ENCODE measurements at places on chromosomes 2 and 18.

DNA sequence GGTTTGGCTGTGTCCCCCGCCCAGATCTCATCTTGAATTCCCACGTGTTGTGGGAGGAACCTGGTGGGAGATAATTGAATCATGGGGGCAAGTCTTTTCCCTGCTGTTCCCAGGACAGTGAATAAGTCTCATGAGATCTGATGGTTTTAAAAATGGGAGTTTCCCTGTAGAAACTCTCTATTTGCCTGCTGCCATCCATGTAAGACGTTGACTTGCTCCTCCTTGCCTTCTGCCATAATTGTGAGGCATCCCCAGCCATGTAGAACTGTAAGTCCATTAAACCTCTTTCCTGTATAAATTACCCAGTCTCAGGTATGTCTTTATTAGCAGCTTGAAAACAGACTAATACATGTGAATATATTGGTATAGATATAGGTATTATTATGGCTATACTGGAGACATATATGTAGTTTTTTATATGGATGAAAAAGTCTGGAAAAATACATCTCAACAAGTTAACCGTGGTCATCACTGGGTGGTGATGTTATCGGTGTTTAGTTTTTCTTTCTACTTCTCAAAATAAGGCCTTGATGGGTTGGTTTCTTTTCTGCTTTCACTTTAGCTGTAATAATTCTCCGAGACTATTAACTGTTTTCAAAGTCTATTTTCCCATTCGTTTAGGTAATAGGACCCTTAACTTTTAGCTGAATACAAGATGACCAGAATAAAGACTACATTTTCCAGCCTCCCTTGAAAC lies 39.1 kb upstream of the NCOA1 start:
- DNase-seq: no peak

DNA sequence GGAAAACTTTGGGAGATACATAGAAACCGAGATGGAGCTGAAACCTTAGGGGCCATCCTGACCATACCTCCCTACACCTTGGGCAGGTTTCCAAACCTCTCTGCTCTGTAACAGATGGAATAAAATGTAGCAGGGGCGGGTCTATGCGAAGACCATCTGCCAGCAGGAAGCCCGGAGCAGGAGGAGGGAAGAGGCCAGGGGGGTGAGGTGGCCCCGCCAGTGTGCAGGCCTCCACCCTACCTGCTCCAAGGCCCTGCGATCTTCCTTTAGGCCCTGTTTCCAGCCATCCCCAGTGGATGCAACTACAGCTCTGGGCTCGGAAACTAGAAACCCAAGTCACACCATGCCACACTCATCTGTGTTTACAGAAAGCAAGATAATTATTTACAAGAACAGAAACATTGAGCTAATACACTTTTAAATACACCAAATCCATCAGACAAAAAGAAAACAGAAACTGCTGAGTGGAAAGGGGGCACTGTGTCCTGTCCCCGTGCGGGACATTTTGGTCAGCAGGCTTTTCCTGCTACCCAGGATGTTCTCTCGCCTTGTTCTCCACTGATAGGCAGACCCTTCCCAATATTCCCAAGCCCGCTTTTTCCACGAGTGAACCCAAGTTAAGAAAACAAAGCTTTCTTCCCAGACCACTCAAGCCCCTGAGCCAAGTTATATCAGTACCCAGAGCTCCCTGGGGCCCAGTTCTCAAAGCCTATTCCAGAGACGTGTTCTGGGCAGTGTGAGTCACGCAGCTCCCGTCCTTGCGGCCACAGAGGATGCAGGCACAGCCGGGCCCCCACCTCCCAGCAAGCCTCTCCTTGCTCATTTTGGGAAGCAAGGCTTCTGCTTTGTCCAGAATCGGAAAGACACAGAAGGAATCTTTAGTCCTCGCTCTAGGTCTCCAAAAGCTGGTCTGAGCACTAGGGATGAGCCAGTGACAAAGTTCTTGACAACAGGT lies 17.3 kb downstream of the CIB4 start:
- DNase-seq: no peak

GRCh38 chr2:239146011-239146641 lies 254.7 kb downstream of the HDAC4 start:
- no peak for DNase-seq

GRCh38 chr2:31580321-31581117 lies at the start of gene SRD5A2:
Gene SRD5A2, minus strand, starts transcription at chr2:31580938. Its CDS starts 38 bp downstream, at chr2:31580900.
- no peak for DNase-seq

DNA sequence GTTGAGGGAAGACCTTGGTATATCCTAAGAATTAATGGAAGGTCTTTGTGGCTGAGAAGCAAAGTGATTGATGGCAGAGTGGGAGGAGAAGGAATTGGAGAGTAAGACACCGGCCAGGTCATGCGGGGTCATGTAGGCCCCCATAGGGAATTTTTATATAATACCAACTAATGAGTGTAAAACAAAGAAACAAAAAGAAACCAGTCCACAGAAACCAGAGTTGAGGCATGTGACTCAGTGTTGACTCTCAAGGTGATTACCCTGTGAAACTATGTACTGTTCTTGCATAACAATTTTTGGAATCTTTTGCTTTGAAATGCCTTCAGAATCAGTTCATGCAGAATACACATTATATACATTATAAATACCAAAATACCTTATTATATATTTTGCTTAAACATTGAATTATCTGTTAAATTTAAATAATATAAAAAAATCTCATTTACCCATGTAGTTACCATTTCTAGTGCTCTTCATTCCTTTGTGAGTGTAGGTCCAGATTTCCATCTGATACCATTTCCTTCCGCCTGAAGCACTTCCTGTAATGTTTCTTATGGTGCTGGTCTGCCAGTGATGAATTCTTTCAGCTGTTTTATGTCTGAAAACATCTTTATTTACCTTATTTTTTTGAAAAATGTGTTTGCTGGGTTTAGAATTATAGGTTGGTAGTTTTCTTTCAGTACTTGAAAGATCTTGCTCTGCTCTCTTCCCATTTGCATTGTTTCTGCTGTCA lies 8.6 kb downstream of the CLIP4 start:
- DNase-seq: peak; percentile 70

GRCh38 chr18:26335156-26335555 lies 108.9 kb downstream of the TAF4B start:
- DNase-seq: no peak

DNA sequence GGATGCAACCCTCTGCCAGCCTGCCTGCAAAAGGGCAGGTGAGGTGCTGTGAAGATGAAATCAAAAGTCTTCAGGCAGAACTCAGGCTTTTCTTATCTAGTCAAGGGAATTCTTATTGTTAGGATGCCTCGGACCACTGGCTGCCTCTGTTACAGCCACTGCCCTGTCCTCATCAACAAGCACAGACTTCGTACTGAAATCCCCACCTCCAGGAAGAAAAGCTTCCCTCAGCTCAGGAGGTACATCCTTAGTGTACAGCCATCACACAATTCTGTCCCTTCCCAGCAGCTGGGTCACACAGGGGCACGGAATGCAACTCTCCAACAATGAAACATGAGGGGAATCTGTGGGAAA lies 10.1 kb upstream of the RNU4ATAC start:
- no peak for DNase-seq

GRCh38 chr2:219595256-219595655 lies 2.4 kb upstream of the STK11IP start:
- DNase-seq: peak; percentile 79

- DNase-seq: peak; percentile 86
Observed at GRCh38 chr2:151085181-151085611, 176.5 kb downstream of the RBM43 start.

GRCh38 chr18:13222856-13223281 lies 4.3 kb downstream of the LDLRAD4 start:
- no peak for DNase-seq

- DNase-seq: no peak
Observed at GRCh38 chr2:62036761-62037250, 131.3 kb downstream of the COMMD1 start.

GRCh38 chr2:202071107-202071506 lies 1.9 kb upstream of the KIAA2012 start:
- no peak for DNase-seq
